Stimulated activated CD4-positive, alpha-beta T cell treated with anti-CD3 and anti-CD28 coated beads, Interleukin-2, amount 100 ng/mL, for 4 hours (primary cell): ENCODE measurements at places on chromosomes 3 and 15.

DNA sequence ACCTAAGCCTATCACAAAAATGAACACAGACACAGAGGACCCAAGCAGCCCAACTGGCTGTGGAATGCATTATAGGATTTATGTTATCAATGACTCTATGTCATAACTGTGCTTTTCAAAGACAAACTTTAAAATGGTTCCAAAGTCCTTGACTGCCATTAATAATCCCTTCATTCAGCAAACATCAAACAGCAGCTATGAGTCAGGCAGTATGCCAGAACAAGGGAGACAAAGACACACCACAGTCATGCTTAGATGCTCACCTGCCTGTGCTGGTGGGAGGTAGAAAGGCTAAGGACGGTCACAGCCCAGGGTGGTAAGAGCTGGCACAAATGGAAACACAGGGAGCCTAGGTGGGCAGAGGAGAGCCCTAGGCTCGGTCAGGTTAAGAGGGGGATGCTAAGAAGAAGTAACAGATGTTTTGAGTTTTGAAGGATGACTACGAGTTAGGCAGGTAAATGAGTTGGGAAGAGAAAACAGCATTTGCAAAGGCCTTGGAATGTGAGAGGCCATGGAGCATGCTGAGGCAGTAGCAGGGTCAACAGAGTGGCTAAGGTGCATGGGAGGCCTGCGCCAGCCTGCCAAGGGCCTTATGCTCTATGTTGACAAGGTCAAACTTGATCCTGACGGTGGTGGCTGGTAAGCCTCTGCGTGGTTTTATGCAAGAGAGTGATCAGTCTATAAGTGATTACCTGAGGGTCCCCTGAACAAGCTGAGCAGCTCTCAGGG lies 23.0 kb downstream of the NMNAT3 start:
- DNase-seq, result no peak

DNA sequence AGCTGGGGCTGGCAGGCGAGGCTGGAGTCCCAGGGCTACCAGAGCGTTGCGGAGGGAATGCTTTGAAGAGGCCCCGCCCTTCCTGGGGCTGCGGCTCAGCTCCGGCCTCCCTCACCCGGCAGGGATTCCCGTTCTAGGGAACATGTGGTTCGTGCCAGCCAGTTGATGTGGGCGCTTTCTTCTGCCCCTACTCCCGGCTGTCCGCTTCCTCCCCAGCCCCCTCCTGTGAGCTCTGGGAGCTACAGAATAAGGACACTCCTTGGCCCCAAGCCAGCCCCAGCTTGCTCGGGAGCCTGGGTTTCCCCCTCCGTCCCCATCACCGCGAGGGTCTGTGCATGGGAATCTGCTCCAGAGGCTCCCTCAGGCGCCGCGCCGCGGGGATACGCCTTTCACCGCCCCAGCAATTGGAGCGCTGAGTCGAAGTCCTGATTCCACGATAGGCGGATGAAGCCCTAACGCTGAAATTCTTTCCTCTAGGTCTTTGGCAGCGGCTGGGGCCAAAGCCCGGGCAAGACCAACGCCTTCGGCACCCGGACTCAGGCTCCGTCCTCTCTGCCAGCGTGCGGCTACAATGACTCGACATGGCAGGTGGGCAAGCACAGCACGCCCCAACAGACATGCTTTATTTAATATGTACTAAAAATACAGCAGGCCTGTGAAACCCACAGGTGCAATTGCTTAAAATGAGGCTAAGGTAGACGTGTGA lies 69.5 kb downstream of the KLF15 start:
- DNase-seq, result no peak

- DNase-seq, result no peak
Observed at GRCh38 chr3:9945358-9945757, 6.8 kb downstream of the PRRT3 start.

DNA sequence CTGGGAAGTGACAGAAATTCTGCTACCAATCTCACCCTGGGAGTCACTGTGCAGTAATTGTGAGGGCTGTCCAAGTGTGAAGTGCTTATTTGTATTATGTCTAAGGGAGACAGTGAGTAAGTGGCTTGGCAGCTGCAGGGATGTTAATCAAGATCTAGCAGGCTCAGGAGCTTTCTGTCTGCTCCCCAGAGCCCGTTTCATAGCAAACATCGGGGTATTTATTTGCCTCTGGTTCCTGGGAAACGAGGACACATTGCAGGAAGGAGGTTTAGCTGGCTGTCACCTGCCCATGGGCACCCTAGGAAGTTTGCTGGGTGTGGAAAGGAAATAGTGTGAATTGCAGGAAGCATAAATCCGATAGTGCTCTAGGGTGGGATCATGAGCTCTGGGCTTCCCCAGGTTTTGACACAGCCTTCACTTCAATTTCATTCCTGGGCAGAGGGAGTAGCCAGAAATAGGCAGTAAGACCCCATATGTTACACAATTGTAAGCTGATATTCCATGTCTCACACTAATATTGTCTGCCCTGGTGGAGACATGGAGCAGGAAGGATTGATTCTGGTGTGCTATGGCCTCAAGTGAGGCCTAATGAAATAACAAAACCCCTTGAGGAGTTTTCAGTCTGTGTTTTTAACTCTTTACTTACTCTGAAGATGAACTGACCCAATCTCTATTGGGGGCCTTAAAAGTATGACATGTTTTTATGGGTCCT lies 74.1 kb upstream of the MITF start:
- DNase-seq, result no peak

DNA sequence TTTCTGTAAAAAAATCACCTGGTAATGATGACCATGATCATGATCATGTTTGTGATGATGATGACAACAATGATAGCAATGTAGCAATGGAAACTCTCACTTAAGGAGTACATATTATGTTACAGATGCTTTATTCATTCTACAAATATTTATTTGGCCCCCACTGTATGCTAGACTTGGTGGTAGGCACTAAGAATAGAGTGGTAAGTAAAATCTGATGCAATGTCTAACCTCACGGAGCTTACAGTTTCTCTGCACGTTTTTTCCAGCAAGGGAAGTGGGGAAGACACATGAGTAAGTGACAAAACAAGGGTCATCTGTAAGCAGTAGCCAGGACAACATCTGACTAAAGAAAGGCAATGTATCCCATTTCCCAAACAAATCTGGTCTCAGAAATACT lies 199.4 kb upstream of the MRPL3 start:
- no peak for DNase-seq
